ENCODE measurements at places on chromosomes 11 and 22.

- no peak for DNase-seq
Observed at GRCh38 chr11:105130189-105130813, 9.3 kb downstream of the CARD18 start.

- no peak for DNase-seq
Observed at GRCh38 chr11:12862696-12863469, 146.2 kb upstream of the RASSF10 start.

GRCh38 chr11:75293903-75294302, 53.3 kb downstream of the TPBGL start:
- no peak for DNase-seq

DNA sequence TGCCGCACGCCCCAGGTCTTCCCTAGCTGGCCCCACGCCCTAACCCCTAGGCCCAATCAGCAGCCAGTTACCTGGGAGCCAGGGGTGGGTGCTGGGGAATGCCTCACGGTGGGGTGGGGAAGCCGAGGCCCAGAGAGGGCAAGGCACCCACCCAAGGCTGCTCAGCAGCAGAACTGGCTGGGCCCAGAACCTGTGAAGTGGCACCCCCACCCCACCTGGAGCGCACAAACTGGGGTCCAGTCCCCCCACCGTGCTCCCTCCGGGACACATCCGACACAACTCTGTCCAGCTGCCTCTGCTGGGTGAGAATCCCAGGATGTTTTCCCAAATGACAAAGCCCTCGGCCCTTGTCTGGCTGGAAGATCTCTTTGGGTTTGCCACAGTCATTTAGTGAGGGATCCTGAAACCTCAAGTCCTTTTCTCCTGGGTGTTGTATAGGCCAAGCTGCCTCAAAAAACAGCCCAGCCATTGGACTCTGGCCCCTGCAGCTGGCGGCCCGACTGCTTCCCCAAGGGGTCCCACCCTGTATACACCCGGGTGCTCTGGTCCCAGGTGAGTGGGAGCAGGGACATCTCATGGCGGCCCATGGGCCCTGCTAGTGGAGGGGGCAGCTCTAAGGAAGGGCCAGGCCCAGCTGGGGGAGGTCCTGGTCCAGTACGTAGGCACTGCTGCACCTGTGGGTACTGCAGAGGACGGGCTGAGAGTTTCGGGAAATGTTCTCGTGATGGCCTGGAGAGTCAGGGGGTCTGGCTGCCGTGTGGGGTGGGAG, 20.9 kb downstream of the TSSC4 start:
- no peak for DNase-seq

GRCh38 chr22:47172771-47173534, 410.5 kb downstream of the TBC1D22A start:
- no peak for DNase-seq
